ENCODE measurements at places on chromosomes 11 and 22. TPM values are rescaled to one million over a fixed set of nuclear protein-coding genes. Genes with fewer than 3 reads are reported as not detected.
A peak's percentile ranks its signal among the peaks of the same experiment; 100 is the strongest.

GRCh38 chr11:86035164-86035563 is 33.7 kb downstream of the PICALM start:
- DNase-seq, result no peak

CLMP gene
- 43.7 TPM for total RNA-seq

DNA sequence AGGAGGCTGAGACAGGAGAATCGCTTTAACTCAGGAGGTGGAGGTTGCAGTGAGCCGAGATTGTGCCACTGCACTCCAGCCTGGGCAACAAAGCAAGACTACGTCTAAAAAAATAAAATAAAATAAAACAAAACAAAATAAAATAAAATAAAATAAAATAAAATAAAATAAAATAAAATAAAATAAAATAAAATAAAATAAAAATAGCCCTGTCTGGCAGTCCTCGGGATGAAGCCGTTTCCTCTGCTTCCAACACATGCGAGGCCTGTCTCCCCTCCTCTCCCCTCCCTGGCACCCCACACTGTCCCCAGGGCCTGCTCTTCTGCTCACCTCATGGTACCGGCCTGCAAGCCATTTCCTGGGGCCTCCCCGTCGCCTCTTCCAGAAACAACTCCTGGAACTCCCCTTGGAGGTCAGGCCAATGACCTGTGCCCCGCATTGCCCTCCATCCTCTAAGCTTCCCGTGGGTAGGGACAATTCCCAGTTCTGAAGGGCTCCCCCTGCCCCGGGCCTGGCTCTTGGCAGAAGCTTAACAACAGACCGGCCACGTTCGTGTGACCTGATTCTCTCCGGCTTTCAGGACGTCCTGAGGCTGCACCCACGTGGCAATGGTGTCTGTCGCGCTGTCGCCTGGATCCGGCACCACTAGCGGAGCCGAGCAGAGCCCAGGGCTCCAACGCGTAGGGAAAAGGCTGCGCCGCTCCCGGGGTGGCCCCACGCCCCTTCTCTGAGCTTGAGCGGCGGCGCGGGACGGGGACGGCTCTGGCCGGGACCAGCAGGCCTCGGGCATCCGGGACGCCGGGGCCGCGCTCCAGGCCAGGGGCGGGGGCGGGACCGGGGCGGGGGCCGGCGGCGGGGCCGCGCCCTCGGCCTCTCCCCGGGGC is 456 bp upstream of the PARVB start:
- peak; percentile 50 for DNase-seq

GRCh38 chr11:113596658-113597057 is 109.5 kb downstream of the TMPRSS5 start:
- no peak for DNase-seq

DNA sequence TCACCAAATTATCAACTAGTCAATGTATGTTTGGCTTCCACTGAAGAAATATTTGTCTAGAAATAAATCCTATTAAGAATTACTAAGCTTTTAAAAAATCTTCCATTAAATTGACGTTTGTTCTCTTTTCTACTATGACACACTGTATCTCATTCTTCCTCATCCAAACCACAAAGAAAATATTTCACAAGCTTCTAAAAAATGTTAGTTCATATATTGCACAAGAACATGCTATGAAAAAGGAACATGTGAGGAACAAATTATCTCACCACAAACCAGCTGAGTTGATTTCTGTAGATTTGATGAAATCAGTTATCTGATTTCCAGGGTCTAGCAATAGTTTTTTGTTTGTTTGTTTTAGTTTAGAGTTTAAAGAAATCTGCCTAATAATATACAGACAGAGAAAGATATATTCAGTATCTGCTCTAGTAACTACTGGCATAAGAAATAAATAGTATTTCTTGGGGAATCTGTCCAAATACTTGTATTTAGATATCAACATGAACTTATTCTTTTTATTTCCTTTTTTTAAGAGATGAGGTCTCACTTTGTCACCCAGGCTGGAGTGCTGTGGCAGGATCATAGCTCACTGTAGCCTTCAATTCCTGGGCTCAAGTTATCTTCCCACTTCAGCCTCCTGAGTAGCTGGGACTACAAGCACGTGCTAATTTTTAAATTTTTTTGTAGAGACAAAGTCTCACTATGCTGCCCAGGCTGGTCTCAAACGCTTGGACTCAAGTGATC is 161.7 kb downstream of the ATG16L2 start:
- no peak for DNase-seq

PANX2 gene
- 0.32 TPM for total RNA-seq

GRCh38 chr11:19525714-19526113 is 186.9 kb upstream of the NAV2 start:
- no peak for DNase-seq

DNA sequence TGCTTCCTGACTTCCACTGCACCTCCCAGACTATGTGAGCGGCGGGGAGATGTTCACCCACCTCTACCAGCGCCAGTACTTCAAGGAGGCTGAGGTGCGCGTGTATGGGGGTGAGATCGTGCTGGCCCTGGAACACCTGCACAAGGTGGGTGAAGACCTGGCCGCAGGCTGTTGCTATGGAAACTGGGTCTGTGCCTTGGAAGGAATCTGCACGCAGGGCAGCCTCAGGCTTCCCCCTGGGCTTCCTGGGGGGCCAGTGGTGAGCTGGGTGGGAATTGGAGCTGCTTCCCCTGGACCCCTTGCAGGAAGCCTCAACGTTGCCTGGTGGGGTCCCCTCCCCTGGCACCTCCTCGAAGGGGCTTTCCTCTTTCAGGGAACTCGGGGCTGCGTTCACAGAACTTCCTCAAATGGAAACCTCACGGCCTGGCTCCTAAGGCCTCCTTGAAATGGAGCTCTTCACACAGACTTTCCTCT is 1.5 kb downstream of the RPS6KA4 start:
- no peak for DNase-seq

GRCh38 chr11:1912289-1912878 is 7.1 kb upstream of the TNNT3 start:
- no peak for DNase-seq

ZDHHC5 gene
- total RNA-seq, result 63.2 TPM

NAALADL1 gene
- 13.8 TPM for total RNA-seq

DEFB131B gene
- total RNA-seq, result not detected
